ENCODE measurements at places on chromosomes 16 and 17. TPM values are rescaled to one million over a fixed set of nuclear protein-coding genes. Genes with fewer than 3 reads are reported as not detected.

DNA sequence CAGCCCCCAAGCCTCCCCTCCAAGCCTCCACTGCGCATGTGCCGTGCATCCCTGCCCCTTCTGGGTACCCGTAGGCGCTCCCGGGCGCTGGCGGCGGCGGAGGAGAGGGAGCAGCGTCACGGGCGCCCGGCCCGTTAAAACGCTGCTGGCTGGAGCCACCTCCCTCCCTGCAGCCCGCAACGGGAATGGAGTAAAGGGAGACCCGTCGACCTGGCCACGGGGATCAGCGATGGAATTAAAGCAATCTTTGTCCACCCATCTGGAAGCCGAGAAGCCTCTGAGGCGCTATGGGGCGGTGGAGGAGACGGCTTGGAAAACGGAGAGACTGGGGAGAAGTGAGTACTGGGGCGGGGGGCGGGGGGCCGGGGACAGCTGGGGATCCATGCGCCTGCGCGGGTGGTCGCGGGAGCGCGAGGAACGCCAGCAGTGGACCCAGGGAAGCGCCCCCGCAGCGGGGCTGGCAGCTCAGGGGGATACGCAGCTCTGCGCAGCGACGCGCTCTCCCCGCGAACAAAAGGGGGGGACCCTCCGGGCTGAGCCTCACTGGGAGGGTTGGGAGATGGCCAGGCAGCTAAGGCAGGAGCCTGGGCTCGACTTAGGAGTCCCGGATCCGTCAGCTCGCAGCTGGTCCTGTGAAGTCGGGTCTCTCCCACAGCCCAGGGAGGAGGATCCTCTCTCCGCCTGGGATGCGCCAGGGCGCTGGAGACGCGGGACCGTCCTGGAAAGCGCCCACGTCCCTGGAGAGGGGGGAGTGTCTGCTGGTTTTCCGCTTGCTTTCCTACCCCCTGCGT is at the start of gene BMERB1:
Gene BMERB1, plus strand, starts transcription at position 164 of the 791 bp plus-strand sequence. Its CDS starts 66 bp downstream, at position 230.
- peak; percentile 82 for DNase-seq

DNA sequence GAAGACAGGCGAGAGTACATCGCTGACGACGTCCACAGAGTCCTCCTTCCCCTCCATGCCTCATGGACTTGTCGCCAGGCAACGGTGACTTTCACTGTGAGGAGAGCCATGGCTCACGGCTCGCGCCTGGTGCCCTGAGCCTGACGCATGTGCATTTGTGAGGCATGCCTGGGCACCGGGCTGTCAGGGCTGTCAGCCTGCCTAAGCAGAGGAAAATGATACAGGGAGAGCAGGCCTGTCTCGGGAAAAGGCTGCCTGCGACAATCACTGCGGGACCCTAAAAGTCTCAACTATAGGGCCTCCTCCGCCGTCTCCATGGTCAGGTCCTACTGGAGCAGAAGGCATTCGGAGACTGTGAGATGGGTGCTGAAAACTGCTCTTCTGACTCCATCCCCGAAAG is 135.5 kb upstream of the WSB1 start:
- no peak for DNase-seq

GRCh38 chr16:65274566-65274965 is 152.7 kb upstream of the CDH11 start:
- no peak for DNase-seq

DNA sequence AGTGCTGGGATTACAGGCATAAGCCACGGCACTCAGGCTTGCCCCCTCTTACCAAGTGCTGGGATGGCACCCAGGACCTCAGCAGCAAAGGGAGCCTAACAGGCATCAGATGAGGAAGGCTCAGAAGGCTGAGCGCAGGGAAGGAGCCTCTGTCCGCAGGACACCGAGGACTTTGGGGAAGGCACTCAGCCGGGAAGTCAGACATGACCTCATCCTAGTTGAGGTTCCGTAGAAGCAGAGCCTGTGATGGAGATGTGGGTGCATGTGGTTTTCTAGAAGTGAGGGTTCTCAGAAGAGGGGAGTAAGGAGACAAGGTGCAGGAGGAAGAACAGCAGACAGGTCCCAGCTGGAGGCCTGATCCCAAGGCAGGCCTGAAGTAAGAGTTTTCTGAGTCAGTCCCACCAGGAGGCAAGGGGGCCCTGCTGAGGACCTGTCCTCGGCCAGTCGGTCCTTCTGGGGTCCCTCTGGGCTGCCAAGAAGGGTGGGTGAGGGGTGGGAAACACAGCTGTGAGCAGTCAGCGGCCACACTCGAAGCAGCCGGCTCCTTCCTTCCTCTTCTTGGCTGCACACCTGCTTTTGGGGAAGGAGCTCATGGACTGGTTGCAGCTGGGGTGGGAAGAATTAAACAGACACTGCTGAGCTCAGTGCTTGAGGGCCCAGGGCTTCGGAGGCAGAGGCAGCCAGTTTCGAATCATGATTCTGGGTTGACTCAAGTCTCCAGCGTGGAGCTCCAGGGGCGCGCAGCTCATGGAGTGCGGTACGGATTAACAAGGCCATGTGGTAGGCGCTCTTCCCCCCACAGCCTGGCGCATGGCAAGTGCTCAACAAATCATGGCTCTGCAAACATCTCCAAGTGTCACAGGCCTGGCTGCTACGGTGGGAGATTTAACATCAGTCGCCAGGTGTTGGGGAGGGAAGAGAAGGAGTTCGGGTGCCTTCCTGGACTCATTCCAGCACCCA is 38.9 kb upstream of the SNN start:
- no peak for DNase-seq

- no peak for DNase-seq
These were observed 613 bp downstream of the B9D1 start for GRCh38 chr17:19361944-19362276.

DNA sequence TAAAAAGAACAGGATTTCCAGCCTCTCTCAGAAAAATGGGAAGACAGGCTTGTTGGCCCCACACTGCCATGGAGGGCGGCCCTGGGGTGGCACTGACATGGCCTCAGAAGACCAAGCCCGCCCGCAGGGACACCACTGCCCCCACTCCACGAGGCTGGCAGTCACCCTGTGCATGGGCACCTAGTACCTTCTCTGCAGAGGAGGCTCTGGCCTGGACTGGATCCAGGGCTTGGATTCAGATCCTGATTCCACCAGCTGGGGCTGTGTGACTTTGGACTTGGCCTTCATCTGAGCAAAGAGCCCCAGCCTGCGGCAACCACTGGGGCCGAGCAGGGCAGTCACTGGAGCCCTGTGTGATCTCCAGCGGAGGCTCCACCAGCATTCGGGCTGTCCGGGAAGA is 16.8 kb upstream of the FASN start:
- DNase-seq, result no peak

GRCh38 chr17:57415751-57416207 is 159.5 kb downstream of the MSI2 start:
- DNase-seq, result no peak

DNA sequence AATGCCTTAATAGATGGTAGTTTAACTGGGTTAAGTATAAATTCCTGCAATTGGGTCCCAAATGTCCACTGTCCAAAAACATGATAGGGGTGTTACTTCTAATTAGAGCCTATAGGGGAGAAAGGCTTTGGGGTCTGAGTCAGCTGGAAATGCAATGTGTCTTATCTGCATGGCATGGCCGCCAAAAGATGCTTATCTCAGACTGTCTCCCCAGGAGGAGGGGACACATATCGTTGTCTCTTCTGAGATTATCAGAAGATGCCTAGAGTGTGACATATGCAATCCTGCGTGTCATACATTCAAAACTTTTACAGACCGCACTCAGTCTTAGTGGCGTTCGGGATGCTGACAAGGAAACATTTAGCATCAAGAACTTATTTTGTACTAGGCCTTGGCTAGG is 442.9 kb downstream of the GRIN2A start:
- DNase-seq, result no peak

The PLXDC1 gene
- 25.0 TPM for total RNA-seq
